NCI-H2107 (cell line): ENCODE measurements at places on chromosomes 1 and 21.

- no peak for DNase-seq
Measured at GRCh38 chr1:173117108-173117633, 66.4 kb upstream of the TNFSF18 start.

GRCh38 chr21:45403825-45404729, 888 bp upstream of the COL18A1 start:
- no peak for DNase-seq

DNA sequence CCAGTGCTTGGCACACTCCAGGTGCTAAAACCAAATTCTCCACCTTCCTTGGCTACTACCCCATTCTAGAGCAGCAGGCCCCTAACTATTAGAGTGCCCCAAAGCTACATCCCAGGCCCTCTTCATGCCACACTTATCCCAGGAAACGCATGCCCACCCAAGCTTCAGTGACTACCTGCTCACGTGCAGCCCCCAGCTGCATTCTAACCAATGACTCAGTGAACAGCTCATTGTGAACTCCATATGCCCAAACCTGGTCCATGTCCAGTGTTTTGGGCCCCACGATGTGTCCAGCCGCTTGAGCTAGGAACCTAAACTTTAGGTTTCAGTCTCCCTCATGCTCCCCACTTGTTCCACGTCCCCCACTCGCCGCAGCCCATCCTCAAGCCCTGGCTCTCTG, 41.5 kb downstream of the NKAIN1 start:
- DNase-seq, result no peak

- no peak for DNase-seq
Measured at GRCh38 chr21:44992608-44993031, 52.8 kb downstream of the SLX9 start.

DNA sequence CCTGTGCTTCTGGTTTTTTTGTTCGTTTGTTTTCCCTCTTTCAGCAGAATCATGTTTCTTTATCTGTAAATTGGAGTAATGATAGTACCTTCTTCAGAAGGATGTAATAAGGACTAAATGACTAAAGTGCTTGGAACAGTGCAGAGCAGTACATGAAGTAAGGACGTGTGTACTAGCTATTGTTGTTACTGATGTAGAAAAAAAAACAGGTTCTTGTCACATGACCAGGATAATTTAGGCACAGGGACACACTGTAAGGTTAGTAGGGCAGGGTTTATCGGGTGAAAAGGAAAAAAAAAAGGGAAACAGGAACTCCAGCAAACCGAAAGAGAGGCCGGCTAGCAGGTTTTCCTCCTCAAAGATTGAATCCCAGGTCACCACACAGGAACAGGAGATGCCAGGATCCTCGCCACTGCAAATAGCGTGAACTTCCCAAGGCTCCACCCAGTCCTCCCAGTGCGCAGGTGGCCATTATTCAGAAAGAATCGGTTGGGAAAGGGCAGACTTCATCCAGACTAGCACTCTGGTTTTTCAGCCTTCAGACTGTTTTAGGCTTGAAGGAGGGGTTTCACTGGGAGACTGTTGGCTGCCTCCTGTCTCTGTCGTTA, 63.8 kb upstream of the PRRC2C start:
- DNase-seq, result no peak

DNA sequence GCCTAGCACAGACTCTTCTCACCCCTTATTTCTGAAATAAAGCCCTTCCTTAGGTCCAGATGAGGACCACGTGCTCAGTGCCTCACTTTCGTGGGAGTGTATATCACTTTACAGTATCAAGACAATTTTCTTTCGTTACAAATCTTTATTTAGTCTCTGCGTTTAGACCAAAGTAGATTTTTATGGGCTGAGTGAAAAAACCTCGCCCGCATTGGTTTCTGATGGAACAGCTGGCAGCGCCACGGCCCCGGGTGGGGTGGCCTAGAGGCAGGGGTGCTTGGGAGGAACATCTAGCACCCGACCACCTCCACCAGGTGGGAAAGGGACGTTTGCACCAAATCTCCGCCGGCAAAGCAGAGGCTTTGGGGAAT, 7.6 kb downstream of the SIM2 start:
- DNase-seq, result no peak

GRCh38 chr1:100627054-100627716, 89.2 kb downstream of the GPR88 start:
- DNase-seq, result no peak

DNA sequence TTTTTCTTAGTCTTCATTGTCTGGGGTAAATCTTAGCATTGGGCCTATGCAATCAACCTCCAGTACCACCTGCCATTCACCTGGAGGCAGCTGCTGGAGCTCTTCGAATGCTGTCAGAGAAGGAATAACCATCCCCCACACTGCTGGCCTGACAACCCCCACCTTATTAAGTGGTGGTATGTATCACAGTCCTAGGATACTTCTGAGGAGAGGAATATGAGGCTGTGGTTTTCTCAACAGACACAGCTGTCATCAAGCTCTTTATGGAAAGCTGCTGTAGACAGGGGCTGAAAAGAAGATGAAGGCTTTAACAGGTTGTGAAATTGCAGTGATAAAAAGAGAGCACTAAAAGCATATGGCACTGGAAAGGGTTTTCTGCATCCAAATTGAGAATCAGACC, 61.7 kb downstream of the TSEN15 start:
- DNase-seq, result no peak

DNA sequence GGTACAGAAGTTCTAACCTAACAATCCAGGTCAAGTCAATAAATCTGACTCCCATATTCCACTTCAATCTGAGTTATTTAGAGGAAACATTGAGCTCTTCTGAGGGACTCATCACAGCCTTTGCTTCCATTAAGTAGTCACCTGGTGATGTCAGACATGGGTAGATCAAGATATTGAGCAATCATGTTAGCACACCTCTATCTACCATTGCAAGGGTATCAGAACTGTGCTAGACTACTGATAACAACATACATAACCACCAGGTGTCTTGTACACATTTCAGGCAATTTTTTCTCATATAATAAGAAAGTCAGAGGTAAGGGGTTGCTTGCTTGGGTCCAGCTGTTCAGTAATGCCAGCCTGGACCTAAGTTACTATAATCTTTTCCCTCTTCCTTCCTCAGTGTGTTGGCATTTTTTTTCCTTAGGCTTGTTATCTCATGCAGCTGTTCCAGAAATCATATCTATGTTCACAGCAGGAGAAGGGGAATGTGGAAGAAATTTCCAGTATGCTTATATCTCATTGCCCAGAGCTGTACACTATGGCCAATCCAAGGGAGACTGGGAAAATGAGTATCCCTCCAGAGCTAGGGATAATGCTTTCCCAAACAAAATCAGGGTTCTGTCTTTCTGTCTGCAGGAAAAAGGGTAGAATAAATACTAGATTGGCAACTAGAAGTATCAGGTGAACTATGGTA, 52.3 kb downstream of the GRIK1 start:
- DNase-seq, result no peak

GRCh38 chr1:88399690-88400089, 284.4 kb upstream of the PKN2 start:
- no peak for DNase-seq

GRCh38 chr1:10516925-10517676, 42.4 kb downstream of the PEX14 start:
- DNase-seq, result no peak

DNA sequence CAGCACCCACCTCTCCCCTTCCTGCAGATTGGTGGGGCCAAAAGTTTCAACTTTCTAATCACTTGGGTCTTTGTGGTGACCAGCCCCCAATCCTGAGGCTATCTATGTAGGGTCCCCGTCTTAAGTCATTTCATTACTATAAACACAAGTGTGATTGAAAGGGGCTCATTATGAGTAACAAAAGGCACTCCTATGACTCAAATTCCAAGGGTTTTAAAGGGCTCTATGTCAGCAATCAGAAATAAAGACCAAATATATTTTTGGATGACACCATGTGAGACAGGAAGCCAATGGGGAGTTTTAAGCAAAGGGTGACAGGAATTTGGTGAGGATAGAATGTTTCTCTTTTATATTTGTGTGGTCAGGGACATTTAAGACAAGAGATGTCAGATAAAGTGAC, 6.2 kb downstream of the ERO1B start:
- DNase-seq, result no peak

- no peak for DNase-seq
Measured at GRCh38 chr1:185645686-185646085, 88.5 kb upstream of the HMCN1 start.

DNA sequence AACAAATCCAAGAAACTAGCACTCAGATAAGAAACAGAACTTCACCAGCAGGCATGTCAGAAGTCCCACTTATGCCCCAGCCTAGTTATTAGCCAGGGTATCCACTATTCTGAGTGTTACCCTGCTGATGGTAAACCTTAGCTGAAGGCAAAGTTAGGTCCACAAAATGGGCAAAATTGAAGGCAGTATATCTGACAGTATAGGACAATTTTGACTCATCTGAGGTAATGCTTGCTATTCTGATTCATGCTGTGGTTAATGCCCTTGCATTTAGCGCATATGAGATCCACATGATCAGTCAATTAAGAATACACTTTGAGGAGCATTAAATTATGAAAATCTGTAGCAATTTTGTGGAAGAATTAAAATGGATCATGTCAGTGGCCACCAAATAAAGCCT, 15.1 kb downstream of the IFI44 start:
- DNase-seq, result no peak

- no peak for DNase-seq
Measured at GRCh38 chr1:51328279-51328678, 2.1 kb downstream of the TTC39A start.

- no peak for DNase-seq
Measured at GRCh38 chr21:30629200-30629599, 5.8 kb upstream of the KRTAP20-2 start.

DNA sequence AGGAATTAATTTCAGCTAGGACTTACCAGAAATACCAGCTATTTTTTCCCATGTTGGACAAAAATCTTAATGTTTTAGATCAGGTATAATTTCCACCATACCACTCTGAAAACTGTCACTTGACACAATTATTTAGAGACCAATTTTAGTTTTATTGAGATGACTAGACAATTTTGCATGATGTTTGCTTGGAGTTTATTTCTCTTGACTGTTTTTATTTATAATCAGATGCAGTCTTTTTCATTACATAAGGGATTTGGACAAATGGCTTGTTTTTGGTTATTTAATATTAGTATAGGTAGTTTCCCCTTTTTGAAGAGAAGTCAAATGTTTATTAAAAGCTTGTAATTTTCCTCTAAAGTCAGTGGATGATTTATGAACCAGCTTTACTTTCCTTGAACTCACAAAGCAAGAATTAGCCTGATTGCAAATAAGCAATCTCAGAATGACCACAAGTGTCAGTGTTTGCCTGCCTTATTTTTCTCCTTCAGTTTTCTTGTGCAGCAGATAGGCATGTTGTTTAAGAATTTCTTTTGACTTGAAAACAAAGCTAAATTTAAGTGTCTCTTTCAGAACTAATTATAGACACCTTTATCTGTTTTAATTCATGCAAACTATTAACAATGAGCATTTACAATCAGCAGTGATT, 3.8 kb upstream of the B3GALT2 start:
- no peak for DNase-seq

DNA sequence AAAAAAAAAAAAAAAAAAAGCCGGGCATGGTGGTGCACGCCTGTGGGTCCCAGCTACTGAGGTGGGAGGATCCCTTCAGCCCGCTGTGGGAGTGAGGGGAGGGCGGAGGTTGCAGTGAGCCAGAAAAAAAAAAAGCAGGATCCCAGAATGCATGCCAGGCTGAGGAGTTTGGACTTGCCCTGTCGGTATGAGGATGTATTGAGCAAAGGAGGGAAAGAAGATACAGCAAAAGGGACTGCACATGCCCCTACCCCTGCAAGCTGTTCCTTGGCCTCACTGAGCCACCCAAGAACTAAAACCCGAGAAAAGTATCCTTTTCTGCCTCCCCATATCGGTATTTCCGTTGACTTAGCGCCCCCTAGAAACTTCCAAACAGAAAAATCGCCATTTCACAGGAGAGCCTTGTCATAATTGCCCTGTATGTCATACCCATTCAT, 1.3 kb upstream of the GPATCH4 start:
- no peak for DNase-seq

DNA sequence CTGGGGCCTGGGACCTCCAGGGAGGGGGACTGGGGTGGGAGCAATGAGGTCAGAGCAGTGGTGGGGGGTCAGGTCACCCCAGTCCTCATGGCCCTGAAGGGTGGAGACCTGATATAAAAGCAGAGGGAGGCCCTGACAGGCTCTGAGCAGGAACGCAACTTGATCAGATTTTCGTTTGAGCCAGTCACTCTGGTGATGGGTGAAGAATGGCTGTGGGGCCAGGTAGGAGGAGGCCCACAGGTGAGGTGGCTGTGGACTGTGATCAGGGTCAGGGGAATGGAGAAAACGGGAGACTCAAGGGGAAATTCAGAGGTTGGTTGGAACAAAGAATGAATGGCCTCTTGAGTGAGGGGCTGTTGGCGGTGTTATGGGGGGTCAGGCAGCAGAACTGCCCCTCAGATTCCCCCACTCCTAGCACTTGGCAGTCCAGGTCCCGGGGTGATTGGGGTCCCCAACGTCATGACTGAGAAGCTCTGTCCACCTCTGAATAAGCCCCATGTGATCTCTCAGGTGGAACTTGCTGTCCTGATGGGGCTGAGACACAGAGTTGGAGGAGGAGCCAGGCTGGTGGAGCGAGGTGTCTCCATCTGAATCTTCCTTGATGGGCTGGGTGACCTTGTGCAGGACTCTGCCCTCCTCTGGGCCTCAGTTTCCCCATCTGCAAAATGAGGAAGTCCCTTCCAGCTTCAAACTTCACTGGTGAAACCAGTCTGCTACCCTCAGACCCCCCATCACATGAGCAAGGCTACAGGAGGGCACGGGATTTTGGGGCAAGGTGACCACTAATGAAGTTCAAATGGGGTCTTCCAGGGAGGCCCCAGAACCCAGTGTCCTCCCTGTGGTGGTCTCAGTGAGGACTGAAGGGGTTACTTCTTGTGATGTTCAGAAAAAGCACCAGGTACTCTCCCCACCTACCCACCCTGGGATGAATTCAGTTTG, 683.0 kb downstream of the MATN1 start:
- no peak for DNase-seq

- DNase-seq, result no peak
Measured at GRCh38 chr1:31368611-31369107, 4.2 kb downstream of the FABP3 start.

- DNase-seq, result no peak
Measured at GRCh38 chr21:39392981-39393380, 44.1 kb upstream of the HMGN1 start.

DNA sequence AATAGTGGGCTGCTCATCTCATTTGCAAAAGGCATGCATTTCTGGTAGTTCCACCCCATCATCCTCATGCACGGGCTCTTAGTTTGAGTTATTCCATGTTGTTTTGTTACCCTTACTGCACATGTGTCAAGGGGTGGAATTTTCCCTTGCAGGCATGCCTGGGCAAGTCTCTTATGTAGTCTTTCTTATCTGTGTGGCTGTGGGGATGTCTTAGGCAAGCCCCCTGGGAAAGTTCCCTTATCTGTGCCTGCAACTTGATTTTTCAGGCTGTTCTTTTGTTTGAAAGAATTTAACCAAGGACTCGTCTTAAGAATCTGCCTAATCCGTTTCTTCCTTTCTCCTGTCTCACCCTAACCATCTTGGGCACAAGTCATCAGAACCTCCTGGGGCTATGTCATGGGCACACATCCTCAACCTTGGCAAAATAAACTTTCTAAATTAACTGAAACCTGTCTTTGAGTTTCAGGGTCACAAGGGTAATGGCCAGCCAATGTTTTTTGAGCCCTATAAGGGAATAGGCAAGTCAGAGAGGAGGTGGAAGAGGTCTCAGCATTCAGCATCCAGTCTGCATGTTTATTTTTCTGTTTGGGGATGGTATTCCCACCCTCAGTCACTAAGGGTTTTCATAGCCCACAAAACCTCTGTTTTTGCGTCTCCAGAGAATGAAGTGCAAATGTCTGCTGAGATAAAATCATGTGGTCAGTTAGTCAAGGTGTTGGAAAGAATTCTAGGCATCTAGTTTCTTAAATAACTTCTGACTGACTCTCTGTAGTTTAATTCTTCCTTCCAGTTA, 579.7 kb downstream of the PLA2G4A start:
- DNase-seq, result no peak

GRCh38 chr1:60695716-60696171, 386.6 kb upstream of the NFIA start:
- DNase-seq, result no peak
